ENCODE measurements at places on chromosomes 6 and 20.
A peak's percentile ranks its signal among the peaks of the same experiment; 100 is the strongest.

- DNase-seq, result peak; percentile 45
Observed at GRCh38 chr6:135179920-135180541, 1.1 kb upstream of the MYB start.

DNA sequence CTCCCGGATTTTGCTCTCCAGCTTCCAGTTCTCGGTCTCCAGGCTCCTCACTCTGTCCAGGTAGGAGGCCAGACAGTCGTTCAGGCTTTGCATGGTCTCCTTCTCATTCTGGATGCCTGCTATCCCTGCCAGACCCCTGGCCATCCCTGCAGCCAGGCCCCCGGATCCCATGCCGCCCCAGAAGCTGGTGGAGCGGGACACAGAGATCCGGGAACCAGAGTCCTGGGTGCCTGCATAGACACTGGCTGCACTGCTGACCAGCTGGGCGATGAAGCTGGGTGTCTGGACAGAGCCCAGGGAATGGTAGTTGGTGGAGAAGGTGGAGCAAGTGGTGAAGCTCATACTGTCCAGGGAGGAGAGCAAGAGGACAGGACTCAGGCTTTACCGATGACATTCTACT lies 2.9 kb upstream of the CALHM6 start:
- DNase-seq, result no peak

DNA sequence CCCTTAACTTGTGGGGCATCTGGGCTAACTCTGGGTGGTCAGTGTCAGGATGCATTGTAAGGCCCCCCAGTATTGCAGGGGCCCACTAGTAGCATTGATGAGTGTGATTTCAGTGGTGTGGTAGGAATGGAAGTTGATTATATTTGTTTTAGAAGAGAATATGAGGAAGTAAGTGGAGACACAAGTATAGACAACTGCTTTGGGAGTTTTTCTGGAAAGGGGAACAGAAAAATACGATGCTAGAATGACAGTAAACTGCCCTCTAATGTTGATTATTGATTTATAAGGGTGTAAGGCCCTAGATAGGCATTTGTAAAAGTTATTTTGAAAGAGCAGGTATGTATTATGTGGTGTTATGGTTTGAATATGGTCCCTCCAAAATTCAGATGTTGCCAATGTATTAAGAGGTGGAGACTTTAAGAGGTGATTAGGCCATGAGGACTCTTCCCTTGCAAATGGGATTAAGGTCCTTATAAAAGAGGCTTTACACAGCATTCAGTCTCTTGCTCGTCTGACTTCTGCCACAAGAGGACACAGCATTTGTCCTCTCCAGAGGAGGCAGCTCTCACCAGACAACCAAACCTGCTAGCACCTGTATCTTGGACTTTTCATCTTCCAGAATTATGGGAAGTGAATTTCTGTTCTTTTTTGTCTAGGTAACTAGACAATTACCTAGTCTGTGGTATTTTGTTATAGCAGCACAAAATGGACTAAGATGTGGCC lies 135.9 kb upstream of the DTNBP1 start:
- DNase-seq, result no peak

GRCh38 chr6:137342607-137343190 lies 123.5 kb upstream of the IFNGR1 start:
- no peak for DNase-seq

- DNase-seq, result no peak
Observed at GRCh38 chr6:33848484-33848883, 44.7 kb upstream of the MLN start.

DNA sequence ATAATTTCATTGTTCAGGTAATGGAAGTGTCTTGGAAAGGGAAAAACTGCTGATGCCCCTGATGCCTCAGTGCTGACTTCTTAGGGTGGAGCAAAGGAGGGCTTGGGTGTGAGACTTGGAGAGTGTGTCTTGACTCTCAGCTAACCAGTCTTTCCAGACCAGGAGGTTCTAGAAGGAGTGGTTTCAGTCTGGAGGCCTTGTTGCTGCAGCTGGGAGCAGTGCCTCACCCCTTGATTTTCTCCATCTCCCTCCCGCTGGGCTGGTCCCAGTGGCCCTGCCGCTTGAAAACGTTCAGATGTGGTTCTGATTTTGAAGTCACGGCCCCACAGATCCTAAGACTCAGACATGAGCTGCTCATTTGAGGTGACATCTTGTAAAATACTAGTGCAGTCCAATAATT lies 5.4 kb downstream of the DSP start:
- DNase-seq, result no peak

GRCh38 chr20:1618954-1619540 lies 762 bp downstream of the SIRPB1 start:
- DNase-seq, result no peak

- DNase-seq, result peak; percentile 82
Observed at GRCh38 chr6:149209871-149210775, 107.4 kb upstream of the TAB2 start.

DNA sequence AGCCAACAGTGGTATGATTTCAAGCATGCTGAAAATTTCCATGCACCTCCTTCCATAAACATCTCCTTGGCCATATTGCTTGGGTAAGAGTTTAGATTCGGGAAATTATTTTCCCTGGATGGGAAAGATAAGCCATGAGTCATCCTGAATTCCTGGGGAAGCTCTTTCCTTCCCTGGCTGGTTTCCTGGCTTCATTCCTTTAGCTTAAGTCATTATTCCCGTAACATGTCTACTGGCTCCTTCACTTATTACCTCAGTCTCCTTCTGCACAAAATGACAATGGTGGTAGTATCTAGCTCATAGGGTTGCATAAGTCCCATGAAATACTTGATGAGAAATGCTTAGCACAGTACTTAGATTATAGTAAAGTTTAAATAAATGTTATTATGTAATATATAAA lies 27.6 kb downstream of the TINAG start:
- peak; percentile 75 for DNase-seq

- no peak for DNase-seq
Observed at GRCh38 chr6:111437573-111437972, 45.4 kb downstream of the REV3L start.

DNA sequence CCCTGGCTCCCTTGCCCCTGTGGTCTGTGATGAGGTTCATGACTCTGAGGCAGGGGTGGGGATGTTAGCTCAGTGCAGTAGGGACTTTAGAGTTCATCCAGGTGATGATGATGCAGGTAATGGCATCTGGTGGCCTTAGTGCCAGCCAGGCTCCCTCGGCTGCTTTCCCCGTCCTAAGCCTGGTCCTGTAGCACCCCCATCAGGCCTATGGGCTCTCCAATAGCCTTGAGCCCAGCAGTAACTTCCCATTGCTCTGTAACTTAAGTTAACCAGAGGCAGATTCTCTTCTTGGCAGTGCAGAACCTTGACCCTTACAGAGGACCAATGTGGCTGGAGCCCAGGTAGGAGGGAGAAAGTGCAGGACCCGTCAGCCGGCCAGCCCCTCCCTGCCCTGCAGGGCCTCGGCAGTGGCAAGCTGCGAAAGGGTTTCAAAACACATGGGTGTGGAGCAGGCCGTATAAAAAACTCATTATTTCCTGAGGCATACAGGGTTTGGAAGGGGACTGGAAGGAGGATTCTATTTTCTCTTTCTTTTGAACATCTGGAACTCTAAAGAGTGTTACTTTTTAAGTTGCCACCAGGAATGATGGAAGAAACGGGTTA lies 406.9 kb downstream of the CDH26 start:
- no peak for DNase-seq

DNA sequence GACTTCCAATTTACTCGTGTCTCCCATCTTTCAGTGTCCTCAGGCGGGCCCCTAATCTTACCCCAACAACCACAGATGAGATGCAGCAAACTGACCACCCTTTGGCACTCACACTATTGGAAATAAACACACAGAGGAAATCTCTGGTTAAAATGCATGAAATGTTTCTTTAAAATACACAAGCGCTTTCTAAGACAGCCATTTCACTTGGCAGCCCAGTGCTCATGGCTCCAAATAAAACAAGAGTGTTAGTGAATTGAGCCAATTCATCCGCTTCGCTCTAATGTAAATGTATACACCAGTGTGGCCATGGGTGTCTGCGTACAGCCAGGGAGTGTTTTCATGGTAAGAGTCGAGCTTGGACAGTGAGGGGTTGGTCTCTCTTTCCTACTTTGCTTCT lies 282.9 kb downstream of the CLIC5 start:
- DNase-seq, result no peak

DNA sequence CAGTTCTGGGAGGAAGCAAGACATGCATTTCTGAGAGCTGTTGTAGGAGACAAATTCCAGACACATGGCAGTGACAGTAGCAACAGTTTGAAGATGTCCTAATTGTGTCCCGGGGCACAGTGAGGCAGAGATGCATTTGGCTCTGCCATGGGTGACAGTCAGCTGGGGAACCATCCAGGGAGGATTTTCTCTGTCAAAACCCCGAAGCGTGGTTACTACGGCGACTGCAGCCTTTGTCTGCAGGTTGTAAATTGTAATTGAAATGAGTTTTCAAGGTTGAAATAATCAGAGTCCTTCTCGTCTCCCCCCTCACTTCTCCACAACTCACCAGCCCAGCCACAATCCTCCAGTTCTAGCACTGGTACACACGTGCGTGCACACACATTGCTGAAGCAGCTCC lies 100.1 kb downstream of the GRM4 start:
- DNase-seq, result no peak

GRCh38 chr6:68675548-68675947 lies 40.5 kb downstream of the ADGRB3 start:
- no peak for DNase-seq

- DNase-seq, result no peak
Observed at GRCh38 chr6:54243699-54244098, 64.5 kb upstream of the TINAG start.

- DNase-seq, result no peak
Observed at GRCh38 chr6:166501246-166501645, 85.2 kb downstream of the RAMACL start.

GRCh38 chr6:89939144-89939543 lies 44.9 kb downstream of the GJA10 start:
- no peak for DNase-seq

DNA sequence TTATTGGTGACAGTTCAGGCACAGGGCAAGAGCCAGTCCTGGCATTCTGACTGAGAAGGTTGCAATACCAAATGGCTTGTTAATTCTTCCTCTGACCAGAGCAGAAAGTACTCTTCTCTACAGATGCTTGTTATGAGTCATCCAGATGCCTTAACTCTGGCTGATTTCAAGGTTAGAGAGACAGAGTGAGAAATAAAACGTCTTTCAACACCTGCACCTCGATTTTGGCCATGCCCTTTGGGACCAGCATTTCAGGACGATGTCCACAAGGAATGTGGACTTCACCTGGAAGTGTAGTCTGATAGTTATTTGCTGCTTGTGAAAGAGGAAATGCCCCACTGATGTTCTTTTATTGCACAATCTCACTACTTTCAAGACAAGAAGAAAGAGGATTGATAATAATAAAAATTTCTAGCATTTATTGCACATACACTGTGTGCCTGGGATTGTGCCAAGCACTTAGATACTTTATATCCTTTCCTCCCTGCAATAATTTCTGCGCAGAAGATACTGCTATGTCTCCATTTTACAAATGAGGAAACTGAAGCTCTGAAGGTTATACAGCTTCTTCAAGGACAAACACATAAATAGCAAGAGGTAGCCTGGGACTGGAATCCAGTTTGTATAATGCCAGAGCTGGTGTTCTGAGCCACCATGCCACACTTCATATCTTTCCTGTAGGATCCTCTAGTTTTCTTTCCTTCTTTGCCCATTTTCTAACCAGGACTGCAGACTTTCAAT lies 33.5 kb upstream of the MCM3 start:
- DNase-seq, result peak; percentile 75

GRCh38 chr6:26349964-26350857 lies 14.8 kb upstream of the BTN3A2 start:
- peak; percentile 42 for DNase-seq

GRCh38 chr6:36132246-36132895 lies 2.1 kb downstream of the MAPK13 start:
- no peak for DNase-seq

DNA sequence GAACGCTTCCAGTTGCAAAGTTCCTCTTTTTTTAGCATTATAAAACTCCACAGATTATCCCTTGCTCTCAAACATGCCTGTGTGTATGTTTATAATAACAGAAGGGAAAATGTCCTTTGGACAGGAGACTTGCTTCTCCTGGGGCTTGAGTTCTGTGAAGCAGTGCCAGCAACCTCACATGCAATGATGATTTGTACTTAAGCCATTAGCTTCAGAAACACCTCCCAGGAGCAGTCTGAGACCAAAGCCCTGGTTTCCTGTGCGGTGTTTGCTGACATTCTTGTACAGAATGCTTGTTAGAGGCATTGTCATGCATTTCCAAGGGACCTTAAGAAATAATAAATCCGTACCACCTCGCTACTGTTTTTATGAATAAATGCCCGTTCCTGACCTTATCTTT lies 752.8 kb downstream of the CBLN4 start:
- no peak for DNase-seq

DNA sequence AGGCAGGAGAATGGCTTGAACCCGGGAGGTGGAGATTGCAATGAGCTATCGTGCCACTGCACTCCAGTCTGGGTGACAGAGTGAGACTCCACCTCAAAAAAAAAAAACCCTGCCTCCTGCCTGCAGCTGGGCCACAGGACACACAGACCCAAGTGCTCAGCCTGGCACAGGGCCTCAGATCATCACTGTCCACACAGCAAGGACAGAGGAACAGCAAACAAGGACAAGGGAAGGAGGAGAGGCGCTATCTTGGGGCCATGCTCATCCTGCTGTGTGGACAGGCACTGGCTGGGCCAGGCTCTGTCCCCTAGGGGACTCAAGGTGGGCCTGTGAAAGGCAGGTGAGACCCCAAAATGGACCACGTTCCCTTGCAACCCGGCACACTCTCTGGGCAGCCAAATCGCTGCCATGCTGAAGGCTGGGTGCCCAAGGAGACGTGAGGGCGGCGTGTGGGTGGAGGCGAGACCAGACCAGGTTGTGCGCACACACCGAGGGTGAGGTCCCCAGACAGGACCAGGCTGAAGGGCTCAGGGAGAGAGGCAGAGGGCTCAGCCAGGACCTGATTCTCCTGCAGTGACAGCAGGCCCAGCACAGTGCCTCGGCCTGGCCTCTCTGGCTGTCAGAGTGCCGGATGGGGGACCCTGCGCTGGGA lies 9.1 kb downstream of the UCKL1 start:
- DNase-seq, result no peak

GRCh38 chr6:5085648-5086293 lies 630 bp downstream of the PPP1R3G start:
- DNase-seq, result peak; percentile 36

DNA sequence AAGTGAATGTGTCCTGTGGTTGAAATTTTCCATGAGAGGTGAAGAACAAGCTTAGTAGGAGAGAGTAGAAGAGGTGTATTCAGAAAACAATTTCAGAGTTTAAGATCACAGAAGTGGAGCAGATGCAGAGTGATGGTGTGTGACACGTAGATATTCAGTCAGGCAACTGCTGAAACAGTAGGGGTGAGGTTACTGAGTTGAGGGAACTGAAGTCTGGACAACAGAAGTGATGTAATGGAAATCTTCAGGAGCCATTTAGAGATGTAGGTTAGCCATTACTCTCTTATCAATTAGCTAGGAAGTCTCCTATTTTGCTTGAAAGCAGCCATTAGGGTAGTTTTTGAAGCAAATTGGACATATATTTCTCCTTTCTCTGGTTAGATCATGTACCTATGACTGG lies 584.4 kb downstream of the PKHD1 start:
- DNase-seq, result no peak

DNA sequence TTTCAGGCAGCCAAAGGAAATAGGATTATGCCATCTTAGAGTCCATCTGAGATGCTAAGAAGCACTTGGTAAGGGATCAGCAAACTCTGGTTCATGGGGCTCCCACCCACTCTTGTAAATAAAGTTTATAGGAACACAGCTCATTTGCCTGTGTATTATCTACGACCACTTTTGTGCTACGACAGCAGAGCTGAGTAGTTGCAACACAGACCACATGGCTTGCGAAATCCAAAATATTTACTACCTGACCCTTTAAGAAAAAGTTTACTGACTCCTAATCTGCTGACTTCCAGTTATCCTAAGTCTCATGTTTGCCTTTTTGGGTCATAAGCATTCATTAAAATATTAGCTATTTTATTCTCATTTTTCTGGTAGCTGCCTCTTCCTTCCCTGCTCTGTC lies 859.0 kb downstream of the QKI start:
- peak; percentile 7 for DNase-seq

All from choroid plexus epithelial cell (primary cell).